ENCODE measurements at places on chromosomes 3 and 15.

DNA sequence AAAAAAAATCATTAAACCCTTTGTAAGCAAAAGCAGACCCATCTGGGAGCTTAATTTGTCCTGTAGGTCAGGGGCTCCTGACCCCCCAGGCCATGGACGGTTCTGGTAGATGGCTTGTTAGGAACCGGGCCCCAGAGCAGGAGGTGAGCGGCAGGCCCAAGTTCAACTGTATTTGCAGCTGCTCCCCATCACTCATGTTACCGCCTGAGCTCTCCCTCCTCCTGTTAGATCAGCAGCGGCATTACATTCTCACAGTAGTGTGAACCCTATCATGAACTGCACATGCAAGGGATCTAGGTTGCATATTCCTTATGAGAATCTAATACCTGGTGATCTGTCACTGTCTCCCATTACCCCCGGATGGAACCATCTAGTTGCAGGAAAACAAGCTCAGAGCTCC lies 60.7 kb downstream of the FSIP1 start:
- no peak for DNase-seq

DNA sequence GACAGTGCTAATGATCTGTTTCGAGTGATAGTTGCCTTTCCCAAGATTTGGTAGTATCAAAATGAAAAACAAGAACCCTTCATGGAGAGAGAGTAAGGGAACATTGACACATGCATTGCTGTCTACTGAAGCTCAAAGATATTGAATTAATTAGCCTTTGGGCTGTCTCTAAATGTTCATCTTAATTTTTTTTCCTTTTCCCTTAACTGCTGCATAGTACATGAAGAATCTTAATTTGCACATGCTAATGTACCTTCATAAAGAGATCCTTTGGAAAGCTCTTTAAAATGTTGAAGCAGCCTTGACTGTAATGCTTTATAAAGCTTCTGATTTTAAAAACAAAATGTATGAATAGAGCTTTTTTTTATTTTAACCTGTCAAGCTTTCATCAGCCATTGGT lies 452.2 kb downstream of the TUSC7 start:
- no peak for DNase-seq

DNA sequence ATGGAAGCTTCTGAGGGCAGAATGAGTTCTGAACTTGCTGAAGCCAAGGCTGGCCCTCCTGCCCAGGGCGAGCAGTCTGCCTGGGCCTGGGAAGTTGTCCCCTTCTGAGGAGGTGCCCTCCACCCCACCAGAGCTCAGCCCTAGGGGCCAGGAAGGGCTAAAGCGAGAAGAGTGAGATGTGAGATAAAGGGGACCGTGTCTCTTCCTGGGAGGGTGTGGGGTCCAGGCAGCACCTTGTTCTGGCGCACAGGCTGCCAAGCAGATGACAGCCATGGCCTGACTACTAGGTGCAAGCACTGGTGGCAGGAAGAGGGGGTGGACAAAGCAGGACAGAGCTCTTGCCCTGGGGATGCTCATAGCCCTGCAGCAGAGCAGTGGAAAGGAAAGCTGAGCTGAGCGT lies 3.7 kb downstream of the PAK6 start:
- no peak for DNase-seq

- no peak for DNase-seq
Measured at GRCh38 chr15:70505411-70505919, 257.9 kb downstream of the UACA start.

DNA sequence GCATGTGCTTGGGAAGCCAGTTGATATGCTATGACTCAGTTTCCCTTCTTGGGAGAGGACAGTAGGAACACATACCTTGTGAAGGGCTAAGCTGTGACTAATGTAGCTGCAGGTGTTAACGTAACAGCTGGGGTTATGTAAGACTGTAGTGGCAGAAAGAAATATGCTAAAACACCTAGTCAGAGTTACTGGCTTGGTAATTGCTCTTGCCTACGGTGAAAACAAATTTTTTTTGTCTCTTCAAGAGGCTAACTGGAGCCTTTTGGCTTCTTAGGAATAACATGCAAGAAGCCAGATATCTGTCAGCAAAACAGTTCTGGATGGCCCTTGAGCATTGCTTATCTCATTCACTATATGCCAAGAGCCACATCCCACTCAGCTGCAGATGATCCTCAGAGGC lies 1.4 kb downstream of the MAPKBP1 start:
- DNase-seq = no peak

GRCh38 chr15:86183596-86184491 lies 104.2 kb downstream of the AGBL1 start:
- DNase-seq = no peak

DNA sequence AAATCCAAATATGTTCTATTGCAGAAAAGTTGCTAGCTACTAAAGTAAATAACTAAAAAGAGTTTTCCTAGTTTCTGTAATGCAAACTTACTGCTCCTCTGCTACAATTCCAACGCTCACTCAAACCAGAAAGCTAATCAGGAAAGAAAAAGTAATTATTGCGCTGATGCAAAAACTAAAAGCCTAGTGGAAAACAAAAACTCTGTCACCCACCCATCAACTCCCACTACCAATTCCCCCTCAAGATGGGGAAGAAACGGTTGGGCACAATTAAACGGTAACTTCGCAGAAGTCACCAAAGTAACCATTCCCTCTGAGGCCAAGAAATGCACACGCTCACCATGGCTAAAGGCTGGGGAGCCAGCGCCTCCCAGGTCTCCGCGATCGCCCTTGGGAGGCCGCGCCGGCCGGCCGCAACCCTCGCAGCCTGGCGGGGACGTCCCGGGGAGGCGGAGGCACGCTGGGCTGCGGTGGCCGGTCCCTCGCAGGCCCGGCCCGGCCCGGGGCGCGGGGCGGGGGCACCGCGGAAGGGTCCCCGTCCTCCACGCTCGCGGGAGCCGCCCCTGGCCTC lies 684 bp downstream of the SLTM start:
- DNase-seq = no peak

DNA sequence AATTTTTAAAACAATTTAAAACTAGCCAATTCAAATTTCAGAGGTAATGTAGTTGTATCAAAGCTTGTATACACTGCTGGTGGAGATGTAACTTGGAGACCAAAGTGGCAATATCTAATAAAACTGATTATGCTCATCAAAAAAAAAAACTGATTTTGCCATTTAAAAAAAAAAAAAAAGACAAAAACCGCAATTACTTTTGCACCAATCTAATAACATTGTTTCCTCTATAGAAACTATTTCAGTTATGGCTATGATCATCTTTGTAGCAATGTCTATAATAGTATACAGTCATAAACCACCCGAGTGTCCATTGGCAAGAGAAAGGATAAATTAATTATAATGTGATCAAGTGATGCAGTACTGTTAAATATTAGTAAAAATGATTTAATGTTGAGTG lies 149.3 kb upstream of the SEMA6D start:
- DNase-seq = no peak

GRCh38 chr3:62277986-62278385 lies 95.4 kb downstream of the FEZF2 start:
- no peak for DNase-seq

GRCh38 chr3:23389089-23389488 lies 186.0 kb downstream of the UBE2E2 start:
- no peak for DNase-seq

DNA sequence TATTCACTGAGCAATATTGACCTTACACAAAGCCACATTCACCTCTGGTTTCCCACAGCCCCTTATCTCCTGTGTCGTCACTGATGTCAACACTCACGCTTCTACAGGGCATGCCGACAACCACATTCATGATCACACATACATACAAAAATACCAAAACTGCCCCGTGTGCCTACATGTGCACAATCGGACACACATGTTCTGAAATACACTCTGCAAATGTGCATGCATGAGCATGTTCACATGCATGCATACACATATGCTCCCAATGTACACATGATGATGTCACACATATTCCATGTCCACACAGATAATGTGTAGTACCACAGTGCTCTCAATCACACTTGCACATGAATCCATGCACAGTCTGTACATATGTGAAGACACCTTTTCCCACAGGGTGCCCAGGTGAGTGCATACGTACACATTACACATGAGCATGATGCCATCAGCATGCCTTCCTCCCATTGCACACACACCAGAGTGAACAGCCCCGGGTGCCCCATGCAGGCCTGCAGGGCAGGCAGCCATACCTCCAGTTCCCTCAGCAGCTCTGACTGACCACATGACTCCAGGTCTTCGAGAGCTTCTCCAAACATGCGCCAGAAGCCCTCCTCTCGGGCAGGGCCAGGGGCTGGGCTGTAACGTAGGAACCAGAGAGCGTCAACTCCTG lies 37.0 kb downstream of the GRIP2 start:
- no peak for DNase-seq

All from esophagus squamous epithelium (tissue), 5 donors.